ENCODE measurements at places on chromosomes 4 and X.

- no peak for DNase-seq
Observed at GRCh38 chr4:183806341-183806740, 98.8 kb upstream of the STOX2 start.

DNA sequence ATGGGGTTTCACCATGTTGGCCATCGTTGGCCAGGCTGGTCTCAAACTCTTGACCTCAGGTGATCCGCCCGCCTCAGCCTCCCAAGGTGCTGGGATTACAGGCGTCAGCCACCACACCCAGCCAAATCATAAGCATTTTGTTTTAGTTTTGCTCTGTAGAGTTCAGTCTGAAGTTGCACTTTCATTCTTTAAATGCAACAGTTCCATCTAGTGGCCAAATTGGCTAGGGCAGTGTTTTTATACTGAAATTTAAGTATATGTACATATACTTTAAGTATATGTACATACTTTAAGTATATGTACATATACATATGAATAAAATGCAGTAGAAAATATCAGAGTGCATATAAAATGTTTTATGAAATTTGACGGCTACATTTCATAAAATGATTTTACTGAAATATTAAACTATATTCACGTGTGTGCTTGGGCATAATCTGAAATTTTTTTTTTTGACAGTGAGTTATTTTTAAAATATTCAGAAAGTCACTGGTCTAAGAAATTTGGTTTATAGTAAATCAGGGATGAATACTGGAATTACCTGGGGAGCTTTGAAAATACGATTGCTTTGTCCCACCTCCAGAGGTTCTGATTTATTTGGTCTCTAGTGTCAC is 145.5 kb downstream of the NWD2 start:
- DNase-seq: no peak

GRCh38 chr4:12221031-12221430 is 792.3 kb upstream of the HS3ST1 start:
- DNase-seq: no peak

GRCh38 chr4:155434904-155435303 is 58.1 kb upstream of the MAP9 start:
- no peak for DNase-seq

- DNase-seq: no peak
Observed at GRCh38 chr4:53590187-53590586, 1.1 kb downstream of the LNX1 start.

DNA sequence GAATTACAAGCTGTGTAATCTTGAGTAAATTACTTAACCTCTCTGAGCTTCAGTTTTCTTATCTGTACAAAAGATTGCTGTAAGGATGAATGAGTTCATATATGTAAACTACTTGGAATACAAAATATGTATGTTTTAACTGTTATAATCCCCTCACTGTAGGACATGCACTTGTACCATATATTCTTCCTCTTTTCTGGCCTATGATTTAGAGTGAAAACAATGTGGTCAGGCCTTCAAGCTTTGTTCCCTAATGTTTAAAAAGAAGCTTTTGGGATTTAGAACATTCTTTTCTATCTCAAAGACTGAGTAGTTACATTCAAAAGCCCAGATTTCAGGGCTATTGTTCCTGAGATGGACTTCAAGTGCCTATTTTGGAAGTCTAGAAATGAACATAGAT is 26.7 kb upstream of the GPRIN3 start:
- no peak for DNase-seq

- DNase-seq: no peak
Observed at GRCh38 chr4:15771216-15772058, 6.7 kb upstream of the CD38 start.

DNA sequence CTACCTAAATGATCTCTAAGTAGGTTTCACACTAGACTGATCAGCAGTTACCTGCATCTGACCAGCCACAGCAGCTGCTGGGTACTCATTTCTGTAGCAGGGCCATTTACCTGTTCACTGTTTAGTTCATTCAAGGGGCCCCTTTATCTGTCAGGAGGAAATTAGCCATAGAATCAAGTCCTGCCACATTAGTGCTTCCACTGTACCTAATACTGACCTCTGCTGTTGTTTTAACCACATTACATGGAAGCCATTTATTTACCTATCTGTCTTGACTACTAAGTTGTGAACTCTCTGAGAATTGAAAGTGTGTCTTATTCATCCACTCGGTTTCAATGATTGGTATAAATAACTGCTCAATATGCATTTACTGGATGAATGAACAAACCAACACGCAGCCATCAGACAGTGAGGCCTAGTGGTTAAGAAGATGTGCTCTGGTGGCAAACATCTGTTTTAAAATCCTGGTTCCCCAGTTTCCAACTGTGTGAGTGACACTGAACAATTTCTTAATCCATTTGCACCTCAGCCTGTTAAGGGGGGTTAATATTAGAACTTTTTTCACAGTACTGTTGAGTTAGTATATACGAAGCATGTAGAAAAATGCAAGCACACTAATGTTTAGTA is 30.0 kb upstream of the ANXA5 start:
- no peak for DNase-seq

DNA sequence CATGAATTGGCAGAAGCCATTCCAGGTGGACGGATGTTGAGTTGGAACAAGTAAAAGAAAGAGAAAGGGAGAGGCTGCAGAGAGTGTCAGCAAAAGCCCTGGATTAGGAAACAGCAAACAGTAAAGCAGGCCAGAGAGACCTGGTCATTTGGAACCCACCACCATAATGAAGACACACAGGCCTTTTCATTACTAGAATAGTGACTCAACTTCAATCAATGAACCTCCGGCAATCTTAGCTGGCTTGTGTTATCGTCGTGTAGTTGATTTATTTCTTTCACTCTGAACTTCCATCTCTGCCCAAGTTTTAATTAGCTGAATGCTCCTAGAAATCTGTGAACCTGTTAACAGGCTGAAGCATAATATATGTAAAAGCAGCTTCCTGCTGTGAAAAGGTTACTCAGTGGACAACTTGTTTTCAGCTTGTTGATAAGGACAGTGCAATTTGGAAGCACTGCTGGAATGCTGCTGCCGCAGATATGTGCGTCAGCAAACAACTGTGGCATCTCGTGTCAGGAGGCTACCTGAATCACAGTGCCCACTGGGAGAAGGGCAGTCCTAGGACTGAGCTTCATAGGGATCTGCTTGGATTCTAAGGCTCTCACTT is 68.8 kb downstream of the SPANXN4 start:
- no peak for DNase-seq

DNA sequence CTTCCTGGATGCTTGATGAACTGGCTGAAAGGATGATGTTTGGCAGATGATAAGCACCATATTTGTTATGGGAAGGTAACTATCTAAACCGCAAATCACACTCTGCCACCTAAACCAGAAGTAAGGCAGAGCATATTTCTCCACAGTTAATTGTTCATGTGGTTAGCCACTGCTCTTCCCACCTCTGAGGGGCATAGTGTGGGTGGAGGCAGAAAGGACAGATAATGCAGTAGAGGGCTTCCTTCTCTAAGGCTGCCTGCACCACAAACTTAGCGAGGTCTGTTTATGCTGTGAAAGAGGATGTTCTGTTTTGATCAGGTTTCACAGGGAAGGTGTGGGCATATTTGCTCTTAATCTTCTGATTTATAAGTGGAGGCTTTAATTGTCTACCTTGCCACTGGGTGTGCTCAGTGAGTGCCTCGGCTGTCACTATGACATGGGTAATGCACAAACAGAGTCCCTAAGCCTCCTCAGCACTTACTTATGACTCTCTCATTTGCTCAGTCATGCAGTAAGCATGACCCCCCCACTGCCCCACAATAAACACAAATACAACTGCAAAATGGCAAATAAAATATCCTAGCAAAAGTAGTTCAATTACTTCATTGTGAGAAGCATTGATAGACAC is 401.0 kb downstream of the TMA16 start:
- DNase-seq: no peak

- no peak for DNase-seq
Observed at GRCh38 chrX:106510713-106511403, 100.9 kb upstream of the RADX start.

- no peak for DNase-seq
Observed at GRCh38 chr4:62901101-62901500, 1508.1 kb downstream of the TECRL start.

GRCh38 chrX:71923516-71923915 is 12.9 kb downstream of the NHSL2 start:
- no peak for DNase-seq

- no peak for DNase-seq
Observed at GRCh38 chr4:39864391-39864790, 113.3 kb downstream of the PDS5A start.

DNA sequence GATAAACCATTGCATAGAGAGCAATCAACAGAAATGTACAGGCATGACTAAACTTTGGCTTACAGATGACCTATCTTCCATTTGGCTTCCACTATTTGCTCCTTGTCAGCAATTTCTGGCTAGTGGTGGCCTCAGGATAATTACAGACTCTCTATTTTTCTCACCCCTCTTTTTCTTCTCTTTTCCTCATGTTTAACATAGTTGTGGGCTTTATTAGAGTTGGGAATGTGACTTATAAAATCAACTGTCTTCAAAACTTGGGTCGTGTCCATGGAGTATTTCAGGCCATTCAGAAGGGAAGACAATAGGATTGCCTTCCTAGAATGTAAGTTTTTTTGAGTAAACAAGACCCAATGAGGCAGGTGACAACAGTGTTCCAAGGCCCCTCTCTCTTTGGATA is 236.2 kb downstream of the FRAS1 start:
- no peak for DNase-seq

DNA sequence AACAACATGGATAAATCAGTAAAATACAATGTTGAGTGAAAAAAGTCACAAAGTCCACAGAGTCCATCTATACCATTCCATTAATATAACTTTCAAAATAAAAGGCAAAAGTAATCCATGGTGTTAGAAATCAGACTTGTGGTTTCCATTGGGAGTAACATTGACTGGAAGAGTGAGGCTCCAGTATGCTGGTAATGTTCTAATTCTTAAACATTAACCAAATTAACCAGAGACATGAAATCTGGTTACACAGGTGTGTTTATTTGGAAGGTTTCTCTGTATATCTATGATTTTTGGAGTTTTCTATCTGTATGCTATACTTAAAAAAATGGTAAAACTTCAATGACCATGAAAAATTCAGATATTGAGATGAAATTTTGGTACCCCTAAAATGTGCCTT is 42.6 kb downstream of the SULT1B1 start:
- no peak for DNase-seq

DNA sequence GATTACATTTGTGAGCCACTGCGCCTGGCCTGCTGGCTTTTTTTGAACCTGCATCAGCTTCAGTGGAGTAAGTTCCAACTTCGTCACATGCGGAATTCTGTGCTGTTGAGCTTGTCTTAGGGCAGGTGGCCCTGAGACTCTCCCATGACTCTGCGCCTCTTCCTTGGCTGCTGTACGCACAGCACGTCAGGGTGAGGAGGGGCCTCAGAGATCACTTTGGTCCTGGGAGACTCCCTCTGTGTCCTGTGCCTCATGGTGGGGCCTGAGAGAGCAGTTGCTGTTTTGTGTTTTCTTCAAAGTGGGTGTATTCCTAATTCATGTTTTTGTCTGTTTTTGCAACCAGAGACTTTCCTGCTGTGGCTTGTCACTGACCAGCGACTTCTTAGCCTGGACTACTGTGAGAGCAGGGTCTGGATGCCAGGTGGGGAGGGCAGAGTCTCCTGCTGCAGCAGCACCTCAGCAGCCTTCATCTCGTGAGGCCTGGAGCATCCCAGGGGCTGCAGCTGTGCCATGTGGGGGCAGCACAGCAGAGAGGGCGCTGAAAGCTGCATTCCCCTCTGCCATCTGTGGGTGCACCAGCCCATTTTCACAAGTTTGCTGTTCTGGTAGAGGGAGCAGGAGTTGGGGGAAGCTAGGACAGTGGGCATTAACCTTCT is 107.8 kb downstream of the TNIP2 start:
- no peak for DNase-seq

DNA sequence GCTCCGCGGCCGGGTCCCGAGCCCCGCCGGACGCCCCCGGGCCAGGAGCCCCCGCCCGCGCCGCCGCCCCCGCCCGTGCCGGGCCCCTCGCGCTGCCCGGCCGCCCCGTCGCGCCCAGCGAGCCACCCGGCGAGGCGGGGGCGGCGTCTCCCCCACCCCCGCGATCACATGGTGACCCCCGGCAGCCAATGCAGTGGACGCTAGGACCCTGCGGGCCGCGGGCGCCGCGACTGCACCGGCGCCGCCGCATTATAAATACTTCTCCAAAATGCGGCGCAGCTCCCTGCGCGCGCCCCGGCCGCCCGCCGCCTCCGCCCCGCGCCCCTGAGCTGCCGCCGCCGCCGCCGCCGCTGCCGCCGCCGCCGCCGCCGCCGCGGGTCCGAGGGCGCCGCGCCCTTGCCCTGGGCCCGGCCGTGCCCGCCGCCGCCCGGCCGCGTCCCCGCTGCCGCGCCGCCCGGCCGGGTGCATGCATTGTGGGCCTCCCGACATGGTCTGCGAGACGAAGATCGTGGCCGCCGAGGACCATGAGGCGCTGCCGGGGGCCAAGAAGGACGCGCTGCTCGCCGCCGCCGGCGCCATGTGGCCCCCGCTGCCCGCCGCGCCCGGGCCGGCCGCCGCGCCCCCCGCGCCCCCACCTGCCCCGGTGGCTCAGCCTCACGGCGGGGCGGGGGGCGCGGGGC is at the start of gene NAT8L:
TSS of gene NAT8L (plus strand) at position 282 of the 680 bp plus-strand sequence. CDS start at position 467, 185 bp downstream.
- DNase-seq: no peak

- no peak for DNase-seq
Observed at GRCh38 chr4:58514299-58514698, 1404.1 kb upstream of the IGFBP7 start.

Data from stimulated activated CD8-positive, alpha-beta memory T cell treated with anti-CD3 and anti-CD28 coated beads, Interleukin-12 subunit alpha, Interleukin-12 subunit beta, amount 100 ng/mL, for 4 hours (primary cell).